ENCODE measurements at places on chromosomes 2 and 18.
A peak's percentile ranks its signal among the peaks of the same experiment; 100 is the strongest.

DNA sequence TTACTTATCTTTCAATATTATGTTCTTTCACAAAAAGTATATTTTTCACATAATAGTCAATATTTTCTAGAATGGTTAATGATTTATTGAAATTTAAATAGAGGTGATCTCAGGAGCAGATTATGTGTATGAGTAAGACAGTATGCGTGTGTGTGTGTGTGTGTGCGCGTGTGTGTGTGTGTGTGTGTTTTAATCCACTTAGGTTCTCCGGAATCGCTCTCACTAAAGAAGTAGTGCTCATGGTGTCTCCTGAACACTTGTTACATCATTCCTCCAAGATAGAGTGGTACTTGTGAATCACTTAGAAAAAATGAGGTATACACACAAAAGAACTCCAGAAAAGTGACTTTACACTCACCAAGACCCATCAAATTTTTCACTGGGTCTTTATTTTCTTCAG lies 91.0 kb upstream of the KCNH7 start:
- DNase-seq: no peak

GRCh38 chr2:2735041-2735440 lies 404.0 kb upstream of the MYT1L start:
- DNase-seq: no peak

DNA sequence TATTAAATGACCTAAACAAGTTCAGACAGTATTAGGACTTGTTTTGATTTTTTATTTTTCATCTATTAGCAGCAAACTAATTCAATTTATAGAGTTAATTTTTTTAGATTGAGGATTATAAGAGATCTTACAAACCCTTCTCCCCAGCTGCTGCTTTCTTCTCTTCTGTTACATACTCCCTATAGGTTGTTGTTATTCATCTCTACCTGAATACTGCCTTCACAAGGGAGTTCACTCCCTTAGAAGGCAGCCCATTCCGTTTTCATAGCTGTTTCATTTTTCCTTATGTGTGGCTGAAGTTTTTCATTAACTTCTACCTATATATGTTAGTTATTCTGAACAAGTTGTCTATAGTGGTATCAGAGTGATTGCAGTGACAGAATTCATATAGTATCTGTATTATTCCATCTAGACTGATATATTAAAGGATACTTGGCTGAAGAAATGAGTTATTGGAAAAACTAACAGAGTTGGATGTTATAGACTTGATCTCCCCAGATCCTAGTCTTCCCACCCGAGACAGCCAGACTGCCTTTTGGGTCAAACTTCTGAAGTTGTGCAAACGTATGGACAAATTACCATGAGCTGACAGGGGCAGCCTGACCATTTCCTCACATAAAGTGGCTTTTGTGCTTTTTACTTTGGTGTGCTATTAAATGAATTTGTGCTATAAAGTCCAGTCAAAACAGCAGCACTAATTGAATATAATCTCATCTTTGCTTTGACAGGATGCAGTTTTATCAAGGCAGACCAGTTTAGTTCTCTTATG lies 8.7 kb downstream of the GLS start:
- no peak for DNase-seq

GRCh38 chr2:5290900-5291546 lies 401.2 kb upstream of the SOX11 start:
- no peak for DNase-seq

DNA sequence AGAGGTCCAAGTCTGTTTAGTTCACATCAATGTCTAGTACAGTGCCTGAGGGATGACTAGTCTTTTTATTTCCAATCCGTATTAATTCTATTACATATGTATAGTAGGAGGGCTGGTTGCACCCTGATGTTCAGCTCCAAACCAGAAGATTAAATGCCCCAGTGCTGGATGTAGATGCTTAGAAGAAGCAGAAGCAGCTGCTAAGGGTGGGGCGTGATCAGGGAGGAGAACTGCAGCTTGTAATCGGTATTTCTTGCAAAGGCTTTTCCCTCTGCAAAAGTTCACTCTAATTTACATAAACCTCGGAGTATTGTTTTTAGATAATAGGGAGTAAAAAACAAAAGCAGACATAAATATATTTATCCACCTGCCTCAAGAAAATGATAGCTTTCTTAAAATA lies 145.3 kb upstream of the ITGA4 start:
- DNase-seq: no peak

DNA sequence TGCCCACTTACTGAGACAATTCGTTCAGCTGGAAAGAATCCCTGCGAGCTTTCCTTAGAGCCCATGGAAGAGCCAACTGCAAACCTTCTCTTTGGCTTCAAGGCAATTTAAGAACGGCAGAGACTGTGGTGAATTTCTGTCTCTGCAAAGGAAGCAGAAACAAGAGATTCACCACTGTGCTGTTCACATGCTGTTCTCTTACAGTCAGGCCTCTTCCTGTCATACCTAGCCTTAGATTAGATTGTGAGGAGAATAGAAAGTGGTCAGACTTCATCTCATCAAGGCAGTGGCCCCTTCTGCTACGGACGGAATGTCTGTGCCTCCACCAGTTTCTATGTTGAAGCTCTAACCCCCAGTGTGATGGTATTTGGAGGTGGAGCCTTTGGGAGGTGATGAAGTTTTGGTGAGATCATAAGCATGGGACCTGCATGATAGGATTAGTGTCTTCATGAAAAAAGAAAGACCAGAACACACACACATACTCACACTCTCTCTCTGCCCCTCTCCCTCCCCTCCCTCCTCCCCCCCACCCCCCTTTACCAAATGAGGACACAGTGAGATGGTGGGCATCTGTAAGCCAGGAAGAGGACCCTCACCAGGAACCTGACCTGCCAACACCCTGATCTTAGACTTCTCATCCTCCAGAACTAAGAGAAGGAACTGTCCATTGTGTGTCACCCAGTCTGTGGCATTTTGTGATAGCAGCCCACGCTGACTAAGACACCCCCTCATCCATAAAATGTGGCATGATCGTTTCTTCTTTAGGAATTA lies 45.6 kb upstream of the NRP2 start:
- no peak for DNase-seq

GRCh38 chr2:190663348-190663747 lies 14.5 kb downstream of the NAB1 start:
- DNase-seq: no peak

DNA sequence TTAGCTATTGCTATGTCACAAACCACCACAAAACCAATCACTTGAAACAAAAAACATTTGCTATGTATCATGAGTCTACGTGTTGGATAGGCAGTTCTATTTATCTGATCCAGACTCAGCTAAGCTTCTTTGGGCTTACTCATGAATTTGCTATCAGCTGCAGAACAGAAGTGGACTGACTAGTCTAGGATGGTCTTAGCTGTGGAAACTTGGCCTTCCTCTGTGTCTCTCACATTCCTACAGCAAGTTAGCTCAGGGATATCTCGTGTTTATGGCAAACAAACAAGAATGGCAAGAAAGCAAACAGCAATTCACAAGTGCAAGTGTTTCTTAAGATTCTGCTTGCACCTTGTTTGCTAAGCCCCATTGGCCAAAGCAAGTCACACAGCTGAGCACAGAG lies 288.0 kb upstream of the TNP1 start:
- no peak for DNase-seq

DNA sequence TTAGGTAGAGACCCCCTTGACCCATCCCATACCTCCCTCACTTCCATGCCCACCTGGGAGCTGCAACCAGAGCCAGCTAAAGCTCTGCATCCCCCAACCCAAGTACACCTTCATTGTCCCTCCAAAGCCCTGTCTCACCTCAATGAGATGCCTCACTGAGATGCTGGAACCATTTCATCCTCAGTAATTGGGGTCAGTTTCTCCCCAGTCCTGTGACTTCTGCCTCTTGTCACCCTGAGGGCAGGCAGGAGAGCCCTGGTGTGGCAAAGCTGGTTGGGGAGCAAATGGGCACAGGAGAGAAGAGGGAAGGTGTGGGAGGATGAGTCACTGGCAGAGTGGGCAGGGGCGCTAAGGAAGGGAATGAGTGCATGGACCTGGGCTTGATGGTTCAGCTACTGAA lies 27.9 kb upstream of the NT5DC4 start:
- DNase-seq: peak; percentile 23

GRCh38 chr2:203688798-203689197 lies 17.6 kb upstream of the CD28 start:
- DNase-seq: no peak
